ENCODE measurements at places on chromosomes 16 and 17.
A peak's percentile ranks its signal among the peaks of the same experiment; 100 is the strongest.

GRCh38 chr17:64658931-64659330, 3.2 kb downstream of the SMURF2 start:
- DNase-seq, result no peak

DNA sequence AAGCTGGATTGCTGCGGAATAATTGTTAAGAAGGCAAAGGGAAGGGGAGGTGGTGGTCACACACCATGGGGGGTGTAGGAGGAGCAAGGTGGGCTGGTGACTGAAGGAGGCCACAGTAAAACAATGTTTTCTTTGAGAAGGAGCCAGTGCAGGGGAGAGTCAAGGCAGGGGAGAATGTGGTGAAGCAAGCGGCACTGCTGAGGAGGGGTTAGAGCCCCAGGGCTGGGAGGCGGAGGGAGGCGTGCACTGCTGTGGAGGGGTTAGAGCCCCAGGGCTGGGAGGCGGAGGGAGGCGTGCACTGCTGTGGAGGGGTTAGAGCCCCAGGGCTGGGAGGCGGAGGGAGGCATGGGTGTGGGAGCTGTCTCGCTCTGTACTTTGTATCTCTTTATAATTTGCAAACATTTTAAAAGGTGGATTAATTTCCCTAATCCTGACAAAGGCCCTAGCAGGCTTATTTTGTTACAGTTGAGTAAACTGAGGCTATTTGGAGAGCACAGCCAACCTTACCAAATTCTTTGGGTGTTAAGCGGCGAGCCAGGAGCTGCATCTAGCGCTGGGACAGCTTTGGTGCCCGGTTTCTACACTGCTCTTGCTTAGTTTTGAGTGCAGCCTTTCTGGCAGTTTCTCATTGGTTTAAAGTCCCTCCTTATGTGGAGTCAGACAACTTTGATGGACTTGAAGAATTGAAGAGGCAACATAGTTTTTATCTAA, 20.9 kb downstream of the RPTOR start:
- DNase-seq, result no peak

- DNase-seq, result no peak
These were observed 471.8 kb downstream of the CDH13 start for GRCh38 chr16:83098536-83098935.

- DNase-seq, result peak; percentile 48
These were observed 79.6 kb upstream of the ATP2A3 start for GRCh38 chr17:4043862-4044261.

DNA sequence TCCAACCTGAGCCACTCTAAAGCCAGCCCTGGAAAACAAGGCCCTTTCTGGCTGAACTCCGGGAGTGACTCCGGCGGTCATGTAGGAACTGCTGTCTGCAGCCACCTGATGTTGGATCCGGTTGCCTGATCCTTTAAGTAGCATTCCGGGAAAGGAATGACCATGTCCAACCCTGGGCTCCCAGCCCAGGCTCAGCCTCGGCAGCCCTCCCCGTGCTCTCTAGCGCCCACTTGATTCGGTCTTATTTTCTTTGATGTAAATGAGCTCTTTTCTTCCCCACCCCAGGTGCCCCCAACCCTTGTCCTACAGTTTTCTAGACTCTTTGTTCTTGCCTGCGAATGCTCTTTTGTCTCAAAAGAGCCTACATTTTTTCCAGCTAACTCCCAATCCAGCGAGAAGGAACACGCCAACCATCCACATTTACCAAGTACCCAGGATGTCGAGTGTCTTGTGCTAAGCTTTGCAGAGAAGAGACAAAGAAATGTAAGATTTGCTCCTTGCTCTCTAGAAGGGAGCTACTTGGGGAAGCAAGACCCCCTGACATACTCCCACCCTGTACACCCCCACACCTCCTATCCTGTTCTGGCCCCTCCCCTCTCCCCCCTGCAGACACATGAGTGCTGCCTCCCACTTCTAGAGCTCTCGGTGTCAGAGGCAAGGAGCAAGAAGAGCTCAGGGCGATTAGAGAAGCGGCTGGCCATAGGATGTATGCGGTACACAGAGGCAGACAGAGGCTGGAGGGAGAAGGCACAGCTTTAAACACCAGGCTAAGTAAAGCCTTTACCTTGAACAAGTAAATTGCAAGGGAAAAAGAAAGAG, 53.8 kb downstream of the COG7 start:
- no peak for DNase-seq
